ENCODE measurements at places on chromosomes 16 and 17.

GRCh38 chr17:11240041-11240840, 772 bp upstream of the SHISA6 start:
- no peak for DNase-seq

- DNase-seq, result no peak
Observed at GRCh38 chr17:75638893-75639292, 5.7 kb downstream of the SMIM5 start.

- DNase-seq, result peak; percentile 76
Observed at GRCh38 chr16:69330286-69331109, at the start of gene PDF. Gene PDF, minus strand, starts transcription at chr16:69330588. Its CDS starts 18 bp downstream, at chr16:69330570.

DNA sequence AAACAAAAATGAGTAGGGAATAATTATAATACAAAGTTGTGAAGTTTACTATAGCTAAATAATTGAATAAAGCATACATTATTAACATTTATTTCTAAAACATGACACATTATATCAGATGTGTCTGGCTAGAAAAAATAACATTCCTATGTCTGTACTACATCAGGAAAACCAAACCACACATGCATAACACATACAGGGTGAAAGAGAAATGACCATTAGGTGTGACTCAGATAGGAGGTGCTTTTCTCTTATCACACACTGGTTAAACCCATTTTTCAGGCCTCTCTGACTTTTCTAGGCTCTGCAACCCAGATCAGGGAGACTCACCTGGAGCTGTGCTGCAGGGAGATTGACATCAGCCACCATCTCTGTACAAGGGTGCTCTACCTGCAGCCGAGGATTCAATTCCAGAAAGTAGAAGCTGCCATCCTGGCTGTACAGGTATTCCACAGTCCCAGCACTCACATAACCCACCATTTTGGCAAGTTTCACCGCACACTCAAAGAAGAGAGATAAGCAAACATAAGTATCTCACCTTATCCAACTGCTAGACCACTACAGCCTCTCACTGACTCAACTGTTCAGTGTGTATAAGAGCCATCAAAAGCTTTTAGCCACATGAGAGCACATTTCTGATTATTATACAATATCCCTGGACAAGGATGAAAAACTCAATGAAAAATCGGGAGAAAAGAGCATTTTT, 116.6 kb upstream of the C17orf78 start:
- DNase-seq, result no peak

GRCh38 chr16:69302301-69302700, 8.8 kb upstream of the VPS4A start:
- DNase-seq, result no peak

DNA sequence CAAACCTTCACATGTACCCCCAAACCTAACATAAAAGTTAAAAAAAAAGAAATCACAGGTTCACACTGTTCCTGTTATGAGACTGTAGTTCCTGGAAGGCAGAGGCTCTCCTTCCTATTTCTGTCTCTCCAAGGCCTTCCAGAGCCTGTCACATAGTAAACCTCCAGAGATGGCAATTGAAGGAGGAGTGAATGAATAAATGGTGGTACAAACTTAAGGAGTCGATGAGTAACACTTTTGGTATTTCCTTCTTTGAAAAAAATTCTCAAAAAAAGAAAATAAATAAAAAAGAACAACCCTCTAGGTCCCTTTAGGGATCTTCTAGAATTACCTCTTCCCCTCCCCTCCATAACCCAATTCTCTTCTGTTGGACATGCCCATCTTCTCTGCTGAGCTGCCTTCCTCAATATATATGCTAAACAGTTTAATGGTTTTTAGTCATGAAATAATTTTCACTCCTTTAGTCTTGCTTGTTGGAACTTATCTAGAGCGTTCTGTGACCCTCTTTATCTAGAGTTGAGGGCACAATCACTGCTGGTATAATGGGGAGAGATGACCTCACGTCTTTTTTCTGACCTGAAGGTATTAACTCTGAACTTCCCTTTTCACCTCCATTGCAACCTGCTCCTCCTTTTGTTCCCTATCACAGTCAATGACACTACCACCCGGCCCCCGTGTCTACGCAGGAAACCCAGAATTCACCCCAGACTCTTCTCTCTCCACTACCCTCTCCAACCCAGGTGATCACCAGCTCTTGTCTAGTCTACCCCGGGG, 1.7 kb upstream of the TAF15 start:
- no peak for DNase-seq

- DNase-seq, result no peak
Observed at GRCh38 chr17:29621751-29622194, 939 bp downstream of the CORO6 start.

- DNase-seq, result no peak
Observed at GRCh38 chr17:27379888-27380533, 76.2 kb upstream of the KSR1 start.

GRCh38 chr17:3944485-3945388, 19.5 kb downstream of the ATP2A3 start:
- DNase-seq, result peak; percentile 31

- no peak for DNase-seq
Observed at GRCh38 chr16:27773344-27773743, 223.4 kb downstream of the KATNIP start.

- DNase-seq, result no peak
Observed at GRCh38 chr17:82568997-82569393, 49.5 kb downstream of the FOXK2 start.

All from effector memory CD4-positive, alpha-beta T cell (primary cell).